ENCODE measurements at places on chromosomes 3 and 15.

- no peak for DNase-seq
These were observed 41.4 kb downstream of the COL6A6 start for GRCh38 chr3:130558366-130558765.

DNA sequence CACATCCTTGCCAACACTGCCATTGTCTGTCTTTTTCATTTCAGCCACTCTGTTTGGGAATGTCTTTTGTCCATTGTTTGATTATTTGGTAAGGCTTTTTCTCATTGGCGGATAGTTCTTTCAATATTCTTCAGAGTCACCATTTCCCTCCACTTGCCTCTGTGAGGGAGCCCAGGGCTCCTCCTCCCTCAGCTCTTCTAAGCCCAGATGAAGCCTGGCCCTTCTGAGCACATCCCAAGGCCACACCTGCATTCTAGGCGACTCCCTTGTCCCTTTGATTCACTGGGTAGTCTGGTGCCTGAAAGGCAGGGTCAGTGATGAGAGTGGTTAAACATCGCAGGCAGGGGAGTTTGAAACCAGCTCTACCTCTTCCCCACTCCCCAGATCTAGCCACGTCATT is 12.4 kb upstream of the LTF start:
- no peak for DNase-seq

GRCh38 chr15:98439523-98439942 is 208.8 kb upstream of the IGF1R start:
- no peak for DNase-seq

- no peak for DNase-seq
These were observed 328.8 kb downstream of the PTPRG start for GRCh38 chr3:61890167-61890566.

DNA sequence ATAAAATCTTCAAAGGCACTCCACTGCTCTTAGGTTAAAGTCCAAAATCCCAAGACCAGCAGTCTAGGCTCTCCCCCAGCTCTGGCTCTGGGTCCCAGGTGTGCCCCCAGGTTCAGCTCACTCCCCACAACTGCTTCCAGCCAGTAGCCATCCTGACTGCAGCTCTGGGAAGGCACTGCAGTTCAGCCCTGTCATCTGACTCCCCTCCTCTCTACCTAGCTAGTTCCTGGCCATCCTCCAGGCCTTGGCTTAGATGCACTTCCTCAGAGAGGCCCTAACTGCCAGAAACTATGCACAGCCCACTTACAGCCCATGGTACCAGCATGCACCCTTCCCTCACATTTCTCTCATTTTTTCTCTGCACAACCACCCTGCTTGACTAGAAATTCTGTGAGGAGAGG is 25.5 kb downstream of the TBC1D2B start:
- no peak for DNase-seq

GRCh38 chr15:45121706-45122417 is 7.7 kb downstream of the DUOXA2 start:
- no peak for DNase-seq

Data from CD4-positive, alpha-beta T cell treated with Interleukin-2 at 100 ng/mL for 4 hours (primary cell).